ENCODE measurements at places on chromosomes 3 and 15.
A peak's percentile ranks its signal among the peaks of the same experiment; 100 is the strongest.

- no peak for DNase-seq
These were observed 19.9 kb downstream of the PXK start for GRCh38 chr3:58352626-58353025.

DNA sequence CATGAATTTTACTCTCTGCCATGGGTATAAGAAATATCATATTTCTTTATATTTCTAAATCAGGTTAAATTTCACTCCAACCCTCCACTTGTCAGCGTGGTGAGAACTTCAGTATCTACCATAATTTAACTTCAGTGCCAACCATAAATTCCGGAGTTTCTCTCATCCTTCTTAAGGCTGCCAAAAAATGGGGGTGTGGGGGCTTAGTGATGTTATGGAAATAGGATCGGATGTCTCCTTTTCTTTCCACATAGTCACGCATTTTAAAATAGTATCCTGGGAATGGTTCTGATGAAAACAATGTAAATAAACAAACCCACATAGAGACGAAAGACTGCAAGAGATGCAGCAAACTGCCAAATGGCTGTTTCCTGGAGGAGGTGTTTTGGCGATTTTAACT lies 12.9 kb upstream of the FAM3D start:
- DNase-seq, result no peak

DNA sequence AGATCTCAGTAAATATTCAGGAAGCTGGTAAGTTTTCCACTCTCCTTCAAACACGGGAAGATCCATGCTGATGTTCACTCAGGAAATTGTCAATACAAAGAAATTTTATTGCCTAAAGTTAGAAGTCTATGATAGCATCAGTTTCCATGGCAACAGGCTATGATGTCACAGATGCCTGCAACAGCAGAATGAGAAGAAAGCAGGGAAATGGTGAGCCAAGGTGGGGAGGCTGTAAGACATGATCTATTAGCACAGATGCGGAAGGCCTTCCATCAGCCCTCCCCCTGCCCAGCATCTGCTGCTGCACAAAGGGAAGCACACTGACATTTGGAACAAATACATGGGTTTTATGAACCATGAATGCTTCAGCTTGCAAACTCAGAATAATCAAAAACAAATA lies 28.6 kb downstream of the EPHB1 start:
- no peak for DNase-seq

DNA sequence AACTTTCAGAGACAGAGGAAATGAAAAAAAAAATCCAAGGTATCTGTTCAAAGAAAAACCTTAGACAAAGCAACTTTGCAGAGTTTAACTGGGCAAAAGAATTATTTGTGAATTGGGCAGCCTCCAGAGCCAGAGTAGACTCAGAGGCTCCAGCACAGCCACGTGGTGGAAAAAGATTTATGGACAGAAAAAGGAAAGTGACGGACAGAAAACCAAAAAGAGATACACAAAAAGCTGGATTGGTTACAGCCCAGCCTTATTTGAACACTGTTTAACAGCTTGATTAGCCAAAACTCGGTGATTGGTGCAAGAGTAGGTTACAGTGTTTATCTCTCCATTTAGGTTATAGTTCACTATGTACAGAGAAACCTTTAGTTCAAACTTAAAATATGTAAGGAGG lies 23.7 kb upstream of the GPD1L start:
- no peak for DNase-seq

DNA sequence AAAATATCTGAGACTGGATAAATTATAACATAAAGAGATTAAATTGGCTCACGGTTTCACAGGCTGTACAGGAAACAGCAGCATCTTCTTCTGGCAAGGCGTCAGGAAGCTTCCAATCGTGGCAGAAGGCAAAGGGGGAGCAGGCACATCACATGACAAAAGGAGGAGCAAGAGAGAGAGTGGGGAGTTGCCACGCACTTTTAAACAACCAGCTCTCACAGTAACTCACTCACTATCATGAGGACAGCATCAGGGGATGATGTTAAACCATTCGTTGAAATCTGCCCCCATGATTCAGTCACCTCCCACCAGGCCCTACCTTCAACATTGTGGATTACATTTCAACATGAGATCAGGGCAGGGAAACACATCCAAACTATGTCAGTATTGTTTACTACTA lies 114.5 kb upstream of the SPATA16 start:
- DNase-seq, result no peak

- no peak for DNase-seq
These were observed 305.0 kb downstream of the SHQ1 start for GRCh38 chr3:72543246-72543645.

DNA sequence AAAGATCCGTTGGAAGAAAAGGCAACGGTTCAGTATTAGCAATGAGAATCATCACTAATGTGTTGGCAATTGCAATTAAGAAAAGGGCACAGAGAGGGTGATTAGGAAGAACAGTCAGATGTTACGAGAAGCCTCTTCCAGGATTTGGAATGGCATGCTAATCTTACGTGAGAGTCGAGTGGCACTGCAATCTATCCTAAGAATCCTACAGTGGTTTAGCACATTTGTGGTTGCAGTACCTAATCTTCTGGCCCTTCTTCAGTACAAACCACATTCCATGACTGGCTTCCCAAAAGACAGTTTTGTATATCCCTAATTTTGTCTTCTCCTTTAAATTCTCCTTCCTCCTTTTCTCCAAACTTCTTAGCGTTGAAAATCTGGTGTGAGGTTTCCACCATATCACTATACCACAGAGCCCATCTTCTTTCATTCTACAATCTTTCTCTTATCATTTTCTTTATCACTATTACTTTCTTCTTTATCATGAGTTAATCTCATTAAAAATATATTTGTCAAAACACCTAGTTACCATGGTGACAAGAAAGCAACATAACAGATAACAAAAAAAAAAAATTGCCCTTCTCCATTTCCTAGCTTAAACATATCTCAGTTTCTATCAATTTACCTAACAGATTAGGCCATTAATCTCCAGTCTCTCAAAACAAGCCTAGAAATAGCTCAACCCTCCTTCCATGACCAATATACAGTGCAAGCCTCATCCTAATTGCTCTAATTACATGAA lies 60.1 kb downstream of the IGSF11 start:
- no peak for DNase-seq

GRCh38 chr3:154209499-154209898 lies 88.3 kb downstream of the ARHGEF26 start:
- DNase-seq, result no peak

- DNase-seq, result no peak
These were observed 159.8 kb downstream of the WNT5A start for GRCh38 chr3:55327131-55327920.

DNA sequence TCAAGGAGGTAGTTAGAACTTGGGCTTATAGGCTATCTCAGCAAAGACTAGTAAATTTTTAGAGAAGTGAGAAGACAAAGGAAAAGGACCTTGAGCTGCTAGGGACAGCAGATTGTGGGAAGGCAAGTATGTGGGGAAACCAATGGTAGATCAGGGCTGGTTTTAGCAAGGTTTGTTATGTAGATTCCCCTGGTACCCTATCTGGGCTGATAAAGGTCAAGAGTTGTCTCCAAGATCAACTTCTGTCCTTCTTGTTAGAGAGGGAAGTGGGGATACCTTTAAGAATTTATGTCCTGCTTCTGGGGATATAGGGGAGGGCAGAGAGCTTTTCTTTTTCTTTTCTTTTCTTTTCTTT lies 28.9 kb downstream of the KAT2B start:
- no peak for DNase-seq

DNA sequence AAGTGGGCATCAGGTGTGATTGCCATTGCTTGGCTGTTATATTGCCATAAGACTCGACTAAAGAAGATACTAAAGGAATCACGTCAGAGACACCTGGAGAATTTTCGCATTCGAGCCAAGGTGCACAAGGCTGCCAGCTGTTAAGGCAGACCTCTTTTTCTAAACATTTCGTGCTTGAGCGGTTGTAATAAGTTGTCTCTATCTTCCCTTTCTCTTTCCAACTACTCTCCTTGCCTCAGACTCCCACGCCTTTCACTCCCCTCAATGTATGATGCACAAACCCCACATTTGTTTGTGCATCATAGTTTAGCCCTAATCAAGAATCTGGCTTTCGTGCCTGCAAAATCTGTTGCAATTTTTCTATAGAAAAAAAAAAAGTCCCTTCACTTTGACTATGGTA lies 118.0 kb downstream of the IQCH start:
- no peak for DNase-seq

DNA sequence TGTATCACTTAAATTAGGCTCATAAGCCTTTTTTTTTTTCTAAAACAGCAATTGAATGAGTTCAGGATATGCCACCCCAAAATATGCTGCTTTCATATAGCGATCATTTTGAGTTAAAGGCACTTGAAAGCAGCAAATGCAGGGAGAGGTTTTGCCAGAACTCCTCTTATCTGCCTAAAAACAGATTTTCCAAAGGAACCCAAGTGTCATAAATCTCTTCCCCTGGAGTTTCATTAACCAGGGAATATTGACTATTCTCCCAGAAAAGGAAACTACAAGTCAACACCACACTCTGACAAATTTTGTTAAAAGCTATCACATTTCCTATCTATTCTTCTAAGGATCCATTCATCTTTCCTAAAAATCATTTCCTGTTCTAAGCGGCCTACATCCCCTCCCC lies 11.3 kb downstream of the DNAAF4 start:
- no peak for DNase-seq

GRCh38 chr3:15102256-15102655 lies 3.3 kb upstream of the RBSN start:
- peak; percentile 71 for DNase-seq

DNA sequence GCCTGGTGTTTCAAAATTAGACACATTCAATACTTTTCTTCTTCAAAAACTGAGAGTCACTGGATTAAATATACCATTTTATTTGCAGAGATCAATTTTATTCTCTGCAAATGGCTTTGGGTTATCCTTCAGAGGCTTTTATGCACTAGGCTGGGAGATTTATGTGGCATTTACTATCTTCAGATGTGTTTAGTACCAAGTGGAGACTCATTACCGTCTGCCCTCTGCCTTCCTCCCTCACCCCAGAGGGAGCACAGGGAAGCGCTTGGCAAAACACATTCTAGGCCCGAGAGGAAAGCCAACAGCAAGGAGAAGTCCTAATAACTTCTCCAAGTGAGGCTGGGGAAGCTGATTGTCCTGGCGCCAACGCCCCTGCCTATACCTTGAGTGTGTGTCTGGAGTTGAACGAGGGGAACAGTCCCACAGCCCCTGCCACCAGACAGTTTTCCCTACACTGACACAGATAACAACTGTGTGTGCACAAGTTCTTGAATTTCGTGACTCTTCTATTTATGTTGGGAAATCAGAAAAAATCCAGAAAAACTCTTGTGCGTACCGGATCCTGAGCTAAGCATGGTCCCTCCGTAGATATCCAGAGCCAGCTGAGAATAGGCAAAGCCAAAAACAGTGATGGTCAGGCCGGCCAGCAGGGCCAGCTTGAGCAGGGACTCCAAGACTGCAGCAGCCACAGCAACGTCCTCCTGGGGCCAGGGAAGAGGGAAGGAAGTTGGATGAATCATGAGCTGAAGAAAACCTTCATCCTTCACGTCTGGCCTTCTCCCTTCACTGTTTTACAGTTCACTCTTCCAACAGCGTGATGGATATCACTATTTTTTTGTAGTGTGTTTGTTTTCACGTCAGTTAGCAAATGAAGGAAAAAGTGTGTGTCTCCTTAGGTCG lies 26.6 kb downstream of the RFT1 start:
- no peak for DNase-seq
